Endodermal cell (in vitro differentiated cells): ENCODE measurements at places on chromosomes 13 and 19.

DNA sequence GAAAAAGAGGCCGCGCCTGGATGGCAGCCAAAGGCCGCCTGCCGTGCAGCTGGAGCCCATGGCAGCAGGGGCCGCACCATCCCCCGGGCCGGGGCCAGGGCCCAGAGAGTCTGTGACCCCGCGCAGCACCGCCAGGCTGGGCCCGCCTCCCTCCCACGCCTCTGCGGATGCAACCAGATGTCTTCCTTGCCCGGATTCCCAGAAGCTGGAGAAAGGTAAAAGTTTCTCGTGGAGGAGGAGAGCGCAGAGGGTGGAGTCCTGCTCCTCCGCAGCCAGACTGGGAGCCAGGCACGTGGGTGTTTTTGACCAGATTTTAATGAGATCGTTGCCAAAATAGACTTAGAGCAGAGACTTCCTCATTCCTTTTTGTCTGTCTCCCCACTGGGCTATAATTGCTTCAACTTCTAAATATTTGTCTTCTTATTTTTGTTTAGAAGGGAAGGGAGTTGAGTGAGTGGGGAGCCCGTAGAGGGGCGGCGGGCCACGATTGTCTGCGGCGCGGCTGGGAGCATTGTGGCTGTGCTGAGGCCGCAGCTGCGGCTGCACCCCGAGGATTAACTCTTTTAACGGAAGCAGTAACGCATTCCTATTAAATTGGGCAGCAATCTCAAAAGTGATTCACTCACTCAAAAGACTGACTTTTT lies 22.8 kb upstream of the NDUFS7 start:
- DNase-seq, result peak; percentile 55

GRCh38 chr13:98571955-98572662 lies 4.8 kb downstream of the STK24 start:
- no peak for DNase-seq

DNA sequence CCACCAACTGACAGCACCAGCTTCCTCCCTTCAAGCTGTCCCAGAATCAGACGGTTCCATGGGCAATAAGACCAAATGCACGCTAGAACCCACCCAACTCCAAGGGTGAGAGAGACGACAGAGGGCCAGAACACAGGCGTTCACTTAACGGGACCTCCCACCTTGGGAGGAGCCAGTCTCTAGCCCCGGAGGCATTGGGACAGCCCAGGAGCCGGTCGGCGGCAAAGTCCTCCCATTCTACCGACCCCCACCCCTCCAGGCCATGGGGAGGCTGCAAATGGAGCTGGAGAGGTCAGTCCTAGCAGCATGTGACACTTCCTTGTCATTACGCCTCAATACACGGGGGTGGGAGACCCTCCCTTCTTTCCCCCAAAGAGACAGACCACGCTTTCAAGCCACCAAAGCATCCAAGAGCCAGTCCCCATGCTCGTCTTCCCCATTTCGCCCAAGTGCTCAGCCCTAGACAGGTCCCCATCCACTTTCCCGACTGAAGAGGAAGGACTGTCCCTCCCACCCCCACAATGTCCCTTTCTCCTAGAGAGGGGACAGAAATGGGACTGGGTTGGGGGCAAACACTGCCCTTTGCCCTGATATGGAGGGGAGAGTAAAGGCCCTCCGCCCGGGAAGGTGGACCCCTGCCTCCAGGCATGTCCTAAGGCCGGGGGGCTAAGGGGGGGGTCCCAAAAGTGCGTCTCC lies 964 bp downstream of the KHSRP start:
- DNase-seq, result peak; percentile 86

DNA sequence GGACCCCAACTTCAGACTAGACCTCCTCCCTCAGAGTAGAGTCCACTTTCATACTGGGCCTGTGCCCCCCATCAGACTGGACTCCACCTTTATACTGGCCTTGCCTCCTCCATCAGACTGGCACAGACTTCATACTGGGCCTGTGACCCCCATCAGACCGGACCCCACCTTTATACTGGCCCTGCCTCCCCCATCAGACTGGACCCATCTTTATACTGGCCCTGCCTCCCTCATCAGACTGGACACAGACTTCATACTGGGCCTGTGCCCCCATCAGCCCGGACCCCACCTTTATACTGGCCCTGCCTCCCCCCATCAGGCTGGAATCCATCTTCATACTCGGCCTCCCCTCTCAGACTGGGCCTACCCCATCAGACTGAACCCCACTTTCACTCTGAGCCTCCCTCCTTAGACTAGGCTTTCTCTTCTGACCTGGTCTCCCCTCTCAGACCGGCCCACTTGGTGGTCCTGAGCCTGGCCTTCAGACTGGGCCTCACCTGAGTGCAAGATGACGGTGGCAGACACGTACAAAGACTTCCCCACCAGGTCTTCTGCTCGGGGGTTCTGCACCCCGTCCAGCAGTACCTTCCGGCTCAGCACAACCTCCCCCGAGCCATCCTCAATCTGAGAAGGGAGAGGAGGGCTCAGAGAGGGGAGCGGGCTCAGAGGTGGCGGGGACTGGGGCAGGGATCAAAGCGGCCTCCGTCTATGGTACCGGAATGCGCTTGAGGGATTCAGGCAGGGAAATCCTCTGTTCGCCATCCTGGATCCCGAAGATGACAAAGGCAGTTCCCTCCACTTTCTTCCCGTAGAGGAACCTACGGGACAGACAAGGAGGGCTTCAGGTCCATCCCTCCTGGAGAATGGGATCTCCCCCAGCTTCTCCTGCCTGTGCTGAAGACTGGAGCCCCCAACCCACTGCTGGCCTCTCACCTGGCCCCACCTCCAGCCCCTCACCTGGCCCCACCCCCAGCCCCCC lies 7.5 kb downstream of the C3 start:
- no peak for DNase-seq

- DNase-seq, result no peak
Observed at GRCh38 chr13:77300176-77301037, 26.5 kb downstream of the MYCBP2 start.

- no peak for DNase-seq
Observed at GRCh38 chr13:50227361-50227760, 212.1 kb downstream of the KCNRG start.

DNA sequence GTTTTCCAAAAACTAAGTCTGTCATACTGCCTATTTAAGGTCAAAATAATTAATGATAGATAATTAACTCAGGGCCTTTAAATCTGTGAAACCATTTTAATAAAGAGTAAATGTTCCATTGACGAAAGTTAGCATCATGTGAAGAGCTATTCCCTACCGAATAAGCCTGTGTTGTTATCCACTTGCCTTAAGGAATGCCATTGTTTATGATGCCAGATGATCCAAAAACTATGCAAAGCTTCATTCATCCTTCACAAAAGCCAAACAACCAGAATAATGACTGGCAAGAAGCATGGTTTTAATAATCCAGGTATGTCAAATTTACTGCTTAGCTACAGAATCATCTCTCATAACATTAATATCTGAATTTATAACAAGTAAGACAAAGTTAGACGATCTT lies 6.5 kb upstream of the GPC6 start:
- DNase-seq, result no peak

- no peak for DNase-seq
Observed at GRCh38 chr13:110343241-110343865, 36.3 kb downstream of the COL4A2 start.

- DNase-seq, result peak; percentile 95
Observed at GRCh38 chr19:53132141-53132991, at the start of gene ZNF415. ZNF415 (minus strand) TSS chr19:53132910; CDS start chr19:53122676, 10,234 bp downstream.
